ENCODE measurements at places on chromosomes 4 and X.

DNA sequence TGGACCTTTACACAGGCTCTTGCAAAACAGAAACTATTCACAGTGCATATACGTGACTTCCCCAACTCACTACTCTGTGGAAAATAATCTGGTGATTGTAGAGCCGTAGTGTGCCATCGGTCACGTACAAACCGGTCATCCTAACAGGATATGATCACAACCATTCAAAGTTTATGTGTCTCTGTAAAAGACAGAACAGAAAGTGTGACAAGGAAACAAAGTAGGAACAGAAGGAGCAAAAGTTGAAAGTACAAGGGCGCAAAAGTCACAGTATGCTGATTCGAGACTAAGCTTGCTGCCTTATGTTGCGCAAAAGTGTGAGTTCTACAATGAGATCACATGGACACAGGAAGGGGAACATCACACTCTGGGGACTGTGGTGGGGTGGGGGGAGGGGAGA is 18.6 kb downstream of the MEPE start:
- DNase-seq: no peak

DNA sequence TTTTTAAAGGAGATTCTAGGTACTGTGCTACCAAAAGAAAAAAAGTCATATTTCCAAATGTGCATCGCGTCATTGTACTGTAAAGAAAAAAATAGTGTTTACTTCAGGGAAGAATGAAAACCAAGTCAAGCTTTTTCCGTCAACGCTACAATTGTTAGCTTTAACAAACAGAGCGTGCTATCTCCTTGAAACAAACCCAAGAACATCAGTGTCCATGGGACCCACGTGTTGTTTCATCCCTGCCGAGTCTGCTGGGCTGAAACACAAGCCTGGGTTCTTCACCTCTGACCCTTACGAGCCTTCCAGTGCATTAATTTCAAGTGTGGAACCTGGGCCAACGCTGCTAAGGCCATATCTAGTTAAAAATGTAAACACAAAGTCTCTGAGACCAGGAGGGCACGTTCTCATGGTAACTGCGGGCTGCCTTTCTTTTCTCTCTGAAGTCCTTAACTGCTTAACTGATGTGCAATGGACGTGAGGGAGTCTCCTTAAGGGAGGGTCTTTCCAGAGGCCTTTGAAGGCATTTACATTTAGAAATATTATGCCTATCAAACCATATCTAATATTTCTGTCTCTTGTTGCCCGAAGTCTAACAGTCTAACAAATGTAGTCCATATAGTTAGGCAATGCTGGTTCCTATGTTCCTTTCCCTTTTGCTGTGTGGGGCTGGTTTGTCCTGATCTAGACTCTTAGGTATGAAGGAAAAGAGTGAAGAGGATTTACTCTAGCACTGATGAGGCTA is 36.3 kb downstream of the ING2 start:
- DNase-seq: no peak

DNA sequence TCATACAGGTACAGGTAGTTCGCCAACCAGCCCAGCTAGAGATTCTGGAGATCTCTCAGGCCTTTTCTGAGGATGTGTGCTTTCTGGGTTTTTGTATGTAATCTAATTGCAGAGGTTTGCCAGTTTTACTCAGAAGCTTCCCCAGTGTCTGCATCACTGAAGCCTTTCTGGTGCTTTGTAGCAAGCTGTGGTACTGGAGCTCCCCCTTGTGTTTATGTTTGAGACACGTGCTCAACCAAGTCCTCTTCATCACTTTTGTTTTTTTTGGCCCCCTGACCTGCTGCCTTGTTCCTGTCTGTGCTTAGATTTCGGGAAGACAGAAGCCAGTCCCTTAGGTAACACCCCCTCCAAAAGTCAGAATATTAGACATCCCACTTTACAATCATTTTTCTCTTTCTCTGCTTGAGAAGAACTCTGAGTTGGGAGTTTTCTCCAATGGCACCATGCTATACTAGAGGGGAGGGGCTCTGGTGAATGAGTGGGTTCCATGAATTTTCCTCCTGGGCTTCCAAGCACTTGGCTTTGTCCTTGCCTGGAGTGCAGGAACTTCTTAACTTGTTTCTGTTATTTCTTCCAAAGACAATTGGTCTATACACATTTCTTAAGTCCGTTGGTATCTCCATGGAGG is 128.4 kb upstream of the TBC1D9 start:
- DNase-seq: peak; percentile 44

DNA sequence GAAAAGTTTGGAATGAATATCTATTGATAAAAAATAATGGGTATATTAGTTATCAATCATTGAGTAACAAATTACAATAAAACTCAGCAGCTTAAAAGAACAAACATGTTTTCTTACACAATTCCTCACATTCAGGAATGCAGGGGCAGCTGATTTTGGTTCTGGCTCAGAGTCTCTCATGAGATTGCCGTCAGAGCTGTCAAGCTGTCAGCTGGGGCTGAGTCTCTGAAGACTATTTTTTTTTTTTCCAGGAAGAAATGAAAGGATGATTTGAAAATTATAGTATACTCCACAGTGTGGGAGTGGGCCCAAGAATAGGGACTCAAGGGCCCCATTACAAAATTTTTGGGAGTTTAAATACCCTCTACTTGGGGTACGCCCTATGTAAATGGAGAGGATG is 219.1 kb downstream of the GC start:
- DNase-seq: no peak

DNA sequence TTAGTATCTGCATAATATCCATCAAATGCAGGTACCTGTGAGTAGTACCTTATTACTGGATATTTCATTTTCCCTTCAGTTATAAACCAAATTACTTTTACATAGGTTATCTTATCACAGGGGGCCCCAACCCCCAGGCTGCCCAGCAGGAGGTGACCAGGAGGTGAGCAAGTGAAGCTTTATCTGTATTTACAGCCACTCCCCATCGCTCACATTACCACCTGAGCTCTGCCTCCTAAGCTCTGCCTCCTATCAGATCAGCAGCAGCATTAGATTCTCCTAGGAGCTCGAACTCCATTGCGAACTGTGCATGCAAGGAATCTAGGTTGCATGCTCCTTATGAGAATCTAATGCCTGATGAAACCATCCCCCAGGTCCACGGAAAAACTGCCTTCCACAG is 6.3 kb downstream of the PRSS12 start:
- no peak for DNase-seq

- no peak for DNase-seq
Observed at GRCh38 chrX:71514367-71515037, 18.4 kb upstream of the OGT start.

DNA sequence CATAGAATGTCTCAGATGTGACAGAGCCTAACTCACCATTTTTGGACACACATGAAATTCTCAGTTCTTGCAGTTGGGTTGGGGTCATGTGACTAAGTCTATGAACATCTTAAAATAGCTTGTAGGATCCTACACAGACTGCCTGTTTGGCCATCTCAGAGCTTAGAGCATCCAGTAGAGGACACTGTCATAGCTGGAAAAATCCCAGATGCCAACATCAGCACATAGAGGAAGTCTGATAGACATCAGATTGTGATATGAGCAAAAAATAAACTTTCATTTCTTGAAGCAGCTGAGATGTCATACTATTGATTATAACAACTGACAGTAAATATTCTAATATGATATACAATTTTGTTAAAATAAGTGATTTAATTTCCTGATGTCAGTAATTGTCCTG is 207.1 kb downstream of the TRAM1L1 start:
- no peak for DNase-seq

DNA sequence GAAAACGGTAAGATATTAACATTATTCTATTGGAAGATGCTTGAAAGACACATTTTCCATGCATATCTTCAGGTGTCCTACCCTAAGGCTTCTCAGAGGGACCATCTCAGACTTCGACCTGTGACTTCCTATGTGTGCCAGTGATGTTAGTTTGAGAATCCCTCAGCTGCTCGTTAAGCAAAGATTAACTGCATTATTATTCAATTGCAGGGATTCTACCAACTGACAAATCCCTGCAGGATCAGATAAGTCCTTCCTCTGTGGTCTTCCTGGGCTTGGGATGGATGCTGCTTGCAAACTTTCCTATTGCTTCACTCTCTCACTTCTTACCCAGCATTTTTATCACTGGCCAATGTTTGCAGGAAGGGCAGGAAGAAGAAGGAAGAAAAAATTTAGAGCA is 83.0 kb upstream of the PPARGC1A start:
- no peak for DNase-seq

DNA sequence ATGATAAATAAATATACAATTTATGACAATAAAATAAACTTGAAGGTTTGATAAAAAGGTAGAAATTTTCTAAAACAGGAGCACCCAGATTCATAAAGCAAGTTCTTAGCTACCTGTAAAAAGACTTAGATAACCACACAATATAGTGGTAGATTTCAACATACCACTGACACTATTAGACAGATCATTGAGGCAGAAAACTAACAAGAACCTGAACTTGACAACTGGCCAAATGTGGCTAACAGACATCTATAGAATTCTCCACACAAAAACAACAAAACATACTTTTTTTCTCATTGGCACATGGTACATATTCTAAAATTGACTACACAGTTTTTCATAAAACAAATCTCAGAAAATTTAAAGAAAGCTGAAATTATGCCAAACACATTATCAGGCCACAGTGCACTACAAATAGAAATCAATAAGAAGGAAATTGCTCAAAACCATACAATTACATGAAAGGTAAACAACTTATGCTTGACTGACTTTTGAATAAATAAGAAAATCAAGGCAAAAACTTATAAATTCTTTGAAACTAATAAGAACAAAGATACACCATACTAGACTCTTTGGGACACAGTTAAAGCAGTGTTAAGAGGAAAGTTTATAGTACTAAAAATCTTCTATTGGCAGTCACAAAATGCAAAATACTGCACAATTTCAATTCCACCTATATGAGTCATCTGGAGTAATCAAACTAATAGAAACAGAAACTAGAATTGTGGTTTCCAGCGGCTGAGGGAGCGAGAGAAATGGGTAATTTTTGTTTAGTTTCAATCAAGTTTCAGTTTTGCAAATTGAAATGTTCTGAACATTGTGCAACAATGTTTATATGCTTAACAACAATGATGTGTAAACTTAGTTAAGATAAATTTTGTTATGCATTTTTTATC is 925.6 kb downstream of the SH3BGRL start:
- DNase-seq: no peak

- DNase-seq: no peak
Observed at GRCh38 chr4:87677731-87678130, 27.7 kb downstream of the DMP1 start.

GRCh38 chr4:117225471-117225870 is 140.1 kb upstream of the TRAM1L1 start:
- DNase-seq: no peak

DNA sequence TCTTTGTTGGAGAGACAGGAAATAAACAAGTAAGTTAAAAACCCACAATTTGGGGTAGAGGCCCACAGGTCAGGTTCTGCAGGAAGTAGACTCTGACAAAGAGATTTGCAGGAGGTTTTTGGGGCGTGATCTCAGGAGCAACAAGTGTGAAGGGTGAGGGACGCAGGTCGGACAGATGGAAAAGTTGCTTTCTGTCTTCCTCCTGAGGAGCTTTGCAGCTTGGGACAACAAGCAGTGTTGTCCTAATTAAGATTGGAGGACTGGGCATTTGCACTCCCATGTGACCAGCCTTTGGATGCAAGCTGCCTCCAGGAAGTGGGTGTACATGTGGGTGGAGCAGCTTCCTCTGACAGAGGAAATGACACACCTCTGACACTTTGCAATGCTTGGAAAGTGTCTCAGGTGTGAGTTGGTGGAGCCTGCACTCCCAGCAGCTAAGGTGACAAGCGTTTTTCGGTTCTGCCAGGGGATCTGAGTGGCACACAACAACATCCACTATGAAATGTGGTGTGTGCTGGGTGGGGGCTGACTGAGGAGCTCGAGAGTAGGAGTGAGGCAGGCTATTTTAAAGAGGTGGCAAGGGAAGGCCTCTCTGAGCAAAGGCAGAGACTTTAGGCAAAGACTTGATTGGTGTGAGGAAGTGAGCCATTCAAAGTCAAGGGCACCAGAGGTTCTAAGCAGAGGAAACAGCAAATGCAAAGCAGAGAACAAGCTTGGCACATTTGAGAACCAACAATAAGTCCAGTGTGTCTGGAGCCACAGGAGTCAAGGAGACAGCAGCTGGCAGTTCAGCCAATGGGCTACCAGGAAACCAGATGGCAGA is 339.8 kb upstream of the GATB start:
- DNase-seq: no peak

GRCh38 chrX:119758731-119759247 is 401 bp downstream of the SOWAHD start:
- DNase-seq: peak; percentile 15

- peak; percentile 13 for DNase-seq
Observed at GRCh38 chrX:132631579-132632232, 142.9 kb upstream of the MBNL3 start.

GRCh38 chr4:5040856-5041620 is 10.2 kb upstream of the STK32B start:
- DNase-seq: no peak

- peak; percentile 35 for DNase-seq
Observed at GRCh38 chrX:85992811-85993229, 54.5 kb downstream of the CHM start.

GRCh38 chr4:144597171-144597570 is 48.8 kb upstream of the HHIP start:
- DNase-seq: no peak

- no peak for DNase-seq
Observed at GRCh38 chr4:187218705-187219245, 495.1 kb upstream of the FAT1 start.

- DNase-seq: no peak
Observed at GRCh38 chr4:181752516-181752915, 490.7 kb upstream of the TENM3 start.

DNA sequence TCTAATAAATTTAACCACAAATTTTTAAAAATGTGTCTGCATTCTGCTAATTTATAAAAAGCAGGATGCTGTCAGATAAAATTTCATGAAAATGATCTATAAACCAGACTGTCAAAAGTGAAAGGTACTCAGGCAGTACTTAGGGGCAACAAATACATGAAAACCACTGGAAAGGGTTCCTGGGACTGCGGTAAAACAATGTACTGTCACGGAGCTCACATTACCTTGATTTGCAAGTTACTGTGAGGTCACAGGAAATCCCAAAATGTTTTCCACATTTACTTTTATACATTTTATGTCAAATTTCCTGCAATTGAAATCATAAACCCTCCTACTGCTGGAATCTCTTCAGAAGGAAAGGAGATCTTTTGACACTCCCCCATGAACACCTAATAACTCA is 45.3 kb downstream of the SHISA3 start:
- no peak for DNase-seq

- no peak for DNase-seq
Observed at GRCh38 chrX:13547671-13548070, 21.7 kb upstream of the EGFL6 start.

GRCh38 chr4:7697343-7697742 is 242.3 kb downstream of the AFAP1 start:
- DNase-seq: no peak

DNA sequence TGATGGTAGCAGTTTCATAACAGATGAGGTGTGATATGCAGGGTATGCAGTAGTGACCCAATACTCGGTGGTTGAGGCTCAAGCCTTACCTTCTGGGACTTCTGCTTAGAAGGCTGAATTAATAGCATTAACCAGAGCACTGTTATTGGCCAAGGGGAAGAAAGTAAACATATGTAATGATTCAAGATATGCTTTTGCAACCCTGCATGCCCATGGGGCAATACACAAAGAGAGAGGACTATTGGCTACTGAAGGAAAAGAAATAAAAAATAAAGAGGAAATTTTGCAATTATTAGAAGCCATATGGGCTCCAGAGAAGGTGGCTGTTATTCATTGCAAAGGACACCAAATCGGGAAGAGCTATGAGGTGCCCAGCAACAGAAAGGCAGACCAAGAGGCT is 8.7 kb downstream of the GAGE10 start:
- DNase-seq: no peak
